ENCODE measurements at places on chromosomes 6 and 20.

DNA sequence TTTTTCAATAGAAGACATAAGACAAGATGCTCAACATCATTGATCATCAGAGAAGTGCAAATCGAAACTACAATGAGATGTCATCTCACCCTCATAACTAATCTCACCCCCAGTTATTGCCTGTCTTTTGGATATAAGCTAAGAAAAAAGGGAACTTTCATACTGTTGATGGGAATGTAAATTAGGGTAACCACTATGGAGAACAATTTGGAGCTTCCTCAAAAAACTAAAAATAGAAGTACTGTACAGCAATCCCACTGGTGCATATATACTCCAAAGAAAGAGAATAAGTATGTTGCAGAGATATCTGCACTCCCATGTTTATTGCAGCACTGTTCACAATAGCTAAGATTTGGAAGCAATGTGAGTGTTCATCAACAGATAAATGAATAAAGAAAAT is 26.4 kb upstream of the PHF3 start:
- no peak for DNase-seq

DNA sequence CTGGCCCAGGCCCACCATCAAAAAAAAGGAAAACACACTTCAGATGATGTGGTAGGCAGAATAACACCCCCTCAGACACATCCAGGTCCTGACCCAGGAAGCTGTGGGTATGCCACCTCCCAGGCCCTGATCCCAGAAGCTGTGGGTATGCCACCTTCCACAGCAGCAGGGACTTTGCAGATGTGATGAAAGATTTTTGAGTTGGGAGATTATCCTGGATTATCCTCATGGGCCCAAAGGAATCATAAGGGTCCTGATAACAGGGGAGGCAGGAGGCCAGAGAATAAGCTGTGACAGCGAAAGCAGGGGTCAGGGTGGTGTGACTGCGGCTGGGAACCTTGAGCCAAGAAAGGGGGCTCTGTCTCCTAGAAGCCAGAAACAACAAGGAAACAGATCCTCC is 55.0 kb downstream of the BMP7 start:
- DNase-seq: no peak

GRCh38 chr6:3322366-3322890 is 63.7 kb downstream of the PSMG4 start:
- no peak for DNase-seq

GRCh38 chr6:1383729-1384548 is 5.4 kb upstream of the FOXF2 start:
- no peak for DNase-seq

DNA sequence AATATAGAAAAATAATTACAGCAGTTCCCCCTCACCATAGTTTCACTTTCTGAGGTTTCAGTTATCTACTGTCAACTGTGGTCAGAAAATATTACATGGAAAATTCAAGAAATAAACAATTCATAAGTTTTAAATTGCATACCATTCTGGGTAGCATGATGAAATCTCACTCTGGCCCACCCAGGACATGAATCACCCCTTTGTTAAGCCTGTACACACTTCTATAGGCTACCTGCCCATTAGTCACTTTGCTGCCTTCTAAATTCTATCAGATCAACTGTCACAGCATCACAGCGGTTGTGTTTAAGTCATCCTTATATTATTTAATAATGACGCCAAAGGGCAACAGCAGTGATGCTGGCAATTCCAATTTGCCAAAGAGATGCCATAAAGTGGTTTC is 140.3 kb upstream of the RUNX2 start:
- no peak for DNase-seq

DNA sequence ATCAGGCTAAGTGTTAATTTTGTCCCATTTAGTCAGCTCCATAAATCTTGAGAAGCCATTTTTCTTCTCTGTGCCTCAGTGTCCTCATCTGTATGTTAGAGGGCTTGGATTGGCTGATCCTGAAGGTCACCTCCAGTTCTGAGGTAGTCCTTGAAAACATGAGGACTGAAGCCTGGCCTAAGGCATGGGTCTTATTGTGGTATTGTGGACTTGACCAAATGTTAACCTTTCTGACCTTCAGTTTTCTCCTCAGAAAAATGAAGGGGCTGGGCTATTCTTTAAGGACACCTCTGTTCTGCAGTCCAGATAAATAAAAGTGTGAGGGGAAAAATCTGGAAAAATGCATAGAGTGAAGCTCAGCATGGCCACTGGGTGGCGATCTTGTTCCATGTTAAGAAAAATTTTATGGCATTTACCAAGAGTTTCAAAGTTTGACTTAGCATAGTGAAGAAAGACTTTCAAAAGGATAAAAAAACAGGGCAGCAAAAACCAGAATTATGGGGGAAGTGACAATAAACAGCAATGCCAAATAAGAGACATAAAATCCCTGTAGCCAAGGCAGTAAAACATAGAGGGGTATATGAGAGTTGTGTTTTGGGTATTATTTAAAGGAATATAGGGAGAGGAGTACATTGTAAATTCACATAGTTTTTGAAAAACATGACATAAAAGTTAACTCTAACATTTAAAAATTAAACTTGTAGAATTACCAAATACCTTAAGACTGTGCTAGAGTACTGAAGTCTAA is 13.2 kb upstream of the TFB1M start:
- DNase-seq: no peak

DNA sequence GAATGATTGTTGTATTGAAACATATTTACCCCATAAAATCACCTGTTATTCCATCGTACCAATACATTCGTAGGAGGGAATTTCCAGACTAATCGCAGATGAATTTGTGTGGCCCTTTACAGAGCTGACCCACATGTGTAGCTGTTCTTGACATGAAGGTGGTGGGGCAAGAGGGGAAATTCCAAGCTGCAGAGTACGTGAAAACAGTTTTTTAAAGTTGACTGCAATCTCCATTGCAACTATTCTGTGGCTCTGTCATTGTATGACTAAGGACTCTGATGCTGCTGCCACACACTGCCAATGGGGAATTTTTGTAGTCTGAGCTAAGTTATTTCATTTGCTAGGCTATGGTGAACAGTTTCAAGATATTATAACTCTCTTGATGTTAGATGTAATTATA is 46.4 kb upstream of the ADTRP start:
- no peak for DNase-seq

- no peak for DNase-seq
Observed at GRCh38 chr6:119340796-119341487, 8.6 kb downstream of the MAN1A1 start.

GRCh38 chr20:33719277-33719988 is 677 bp downstream of the PXMP4 start:
- no peak for DNase-seq

DNA sequence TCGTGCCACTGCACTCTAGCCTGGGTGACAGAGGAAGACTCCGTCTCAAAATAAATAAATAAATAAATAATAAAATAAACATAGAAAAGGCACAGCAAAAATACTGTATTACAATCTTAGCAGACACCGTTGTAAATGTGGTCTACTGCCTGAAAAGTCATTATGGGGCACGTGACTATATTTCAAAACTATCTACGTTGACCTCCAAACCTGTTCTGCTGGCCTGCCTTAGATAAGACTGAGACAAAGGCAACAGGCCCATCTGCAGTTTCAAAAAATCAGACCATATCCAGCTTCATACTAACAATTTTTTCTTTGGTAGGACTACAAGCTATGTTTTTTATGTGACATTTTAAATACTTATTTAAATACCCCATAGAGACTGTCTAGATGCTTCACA is 59.1 kb downstream of the AGPAT4 start:
- no peak for DNase-seq

DNA sequence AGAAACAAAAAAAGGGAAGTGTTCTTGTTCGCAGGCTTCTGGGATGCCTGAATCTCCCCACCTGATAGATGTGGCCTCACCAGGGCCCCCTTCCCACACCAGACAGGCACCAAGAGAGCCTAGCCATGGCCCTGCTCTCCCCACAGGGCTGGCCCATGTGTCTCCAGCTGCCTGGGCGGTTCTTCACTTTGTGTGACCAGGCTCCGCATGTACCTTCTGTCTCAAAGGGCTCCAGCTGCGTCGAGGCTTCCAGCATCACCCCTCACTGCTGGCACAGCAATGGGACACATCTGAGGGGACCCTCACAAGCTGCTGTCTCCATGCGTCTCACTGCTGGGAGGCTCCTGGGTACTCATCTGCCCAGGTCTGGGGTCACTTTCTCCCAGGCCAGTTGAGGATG is 362.9 kb downstream of the ZFAND3 start:
- DNase-seq: no peak

DNA sequence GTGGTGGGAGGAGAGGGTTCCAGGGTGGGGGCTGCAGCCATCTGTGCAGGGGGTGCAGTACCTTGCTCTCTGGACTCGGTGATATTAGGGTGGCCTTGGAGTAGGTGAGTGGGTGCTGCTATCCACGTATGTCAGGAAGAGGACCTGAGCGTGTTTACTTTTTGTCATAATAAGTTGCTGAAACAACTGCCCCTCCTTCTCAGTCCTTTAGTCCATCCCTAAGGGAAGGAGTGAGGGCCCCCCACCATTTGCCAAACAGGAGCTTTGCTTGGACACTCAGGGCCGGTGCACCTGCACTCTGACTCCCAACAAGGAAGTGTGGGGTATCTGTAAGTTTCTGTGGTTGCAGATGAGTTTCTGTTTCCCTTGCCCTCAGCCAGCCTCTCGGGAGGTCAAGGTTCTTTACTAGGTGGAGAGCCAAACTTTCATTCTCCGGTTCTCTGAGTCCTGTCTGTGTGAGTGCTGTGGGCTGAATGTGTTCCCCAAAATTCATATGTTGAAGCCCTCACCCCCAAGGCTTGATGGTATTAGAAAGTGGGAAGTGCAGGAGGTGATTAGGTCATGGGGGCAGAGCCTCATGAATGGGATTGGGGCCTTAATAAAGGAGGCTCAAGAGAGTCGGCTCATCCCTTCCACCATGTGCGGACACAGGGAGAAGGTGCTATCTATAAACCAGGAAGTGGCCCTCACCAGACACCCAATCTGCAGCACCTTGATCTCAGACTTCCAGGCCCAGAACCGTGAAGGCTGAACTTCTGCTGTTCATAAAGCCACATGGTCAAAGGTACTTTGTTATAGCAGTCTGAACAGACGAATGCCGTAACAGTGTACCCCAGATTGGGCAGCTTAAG is 19.6 kb upstream of the CCR6 start:
- no peak for DNase-seq

- DNase-seq: no peak
Observed at GRCh38 chr6:161292145-161292544, 18.3 kb upstream of the AGPAT4 start.

GRCh38 chr6:68427630-68428029 is 207.5 kb upstream of the ADGRB3 start:
- no peak for DNase-seq

DNA sequence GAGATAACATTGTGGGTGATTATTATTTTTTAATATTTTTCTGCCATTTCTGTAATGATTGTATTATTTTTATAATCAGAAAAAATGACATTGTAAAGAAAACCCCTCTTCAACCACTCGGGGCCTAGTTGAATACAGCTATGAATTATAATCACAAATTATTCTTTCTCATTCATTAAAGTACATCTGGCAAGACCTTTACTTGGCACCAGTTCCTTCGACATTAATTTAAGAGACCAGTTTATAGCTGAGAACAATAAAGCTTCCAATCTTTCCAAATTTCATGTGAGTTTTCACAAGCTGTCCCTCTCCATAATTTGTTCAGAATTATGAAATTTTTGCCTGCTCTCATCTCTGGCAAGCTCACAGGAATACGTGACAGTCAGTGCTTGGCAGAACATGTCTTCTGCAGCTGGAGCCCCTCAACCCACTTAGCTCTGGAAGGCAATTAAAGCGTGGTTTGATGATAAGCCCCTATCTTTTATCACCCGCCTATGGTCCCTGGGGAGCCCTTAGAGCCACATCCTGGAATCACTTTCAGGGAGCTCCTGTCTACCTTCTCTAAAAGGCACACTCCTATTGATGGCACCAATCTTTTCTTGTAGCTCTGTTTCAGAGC is 237.2 kb upstream of the PRND start:
- no peak for DNase-seq

DNA sequence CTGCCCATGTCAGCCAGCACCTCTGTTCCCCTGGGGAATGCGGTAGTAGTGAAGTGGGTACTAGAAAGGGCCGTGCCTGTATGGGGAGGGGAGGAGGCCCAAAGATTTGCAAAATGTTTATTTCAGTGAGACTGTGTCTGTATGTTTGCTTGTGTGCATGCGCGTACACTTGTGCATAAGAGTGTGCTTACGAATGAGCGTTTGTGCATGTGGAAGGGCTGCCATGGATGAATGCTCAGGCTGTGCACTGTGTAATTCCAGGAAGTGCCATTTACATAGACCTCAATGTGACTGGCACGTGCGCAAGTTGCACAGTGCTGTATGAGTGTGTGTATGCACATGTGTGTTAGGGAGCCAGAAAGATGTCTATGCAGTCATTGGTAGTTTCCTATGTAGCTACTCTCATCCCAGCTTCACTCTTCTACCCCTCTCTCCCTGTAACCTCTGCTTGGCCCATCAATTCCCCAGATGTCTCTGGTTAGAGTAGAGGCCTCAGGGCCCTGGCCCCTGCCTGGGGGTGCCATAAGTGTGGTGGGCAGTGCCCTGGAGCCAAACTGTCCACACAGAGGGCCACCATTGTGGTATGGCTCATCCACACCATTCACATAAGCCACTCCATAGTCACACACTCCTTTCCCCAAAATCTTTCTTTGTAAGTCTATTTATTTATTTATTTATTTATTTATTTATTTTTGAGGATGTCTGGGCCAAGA is 26.8 kb upstream of the SLC22A7 start:
- DNase-seq: no peak

GRCh38 chr6:54846243-54846856 is at the start of gene FAM83B:
Gene FAM83B (plus strand): TSS chr6:54846771. CDS start chr6:54870247, 23,476 bp downstream.
- DNase-seq: no peak

DNA sequence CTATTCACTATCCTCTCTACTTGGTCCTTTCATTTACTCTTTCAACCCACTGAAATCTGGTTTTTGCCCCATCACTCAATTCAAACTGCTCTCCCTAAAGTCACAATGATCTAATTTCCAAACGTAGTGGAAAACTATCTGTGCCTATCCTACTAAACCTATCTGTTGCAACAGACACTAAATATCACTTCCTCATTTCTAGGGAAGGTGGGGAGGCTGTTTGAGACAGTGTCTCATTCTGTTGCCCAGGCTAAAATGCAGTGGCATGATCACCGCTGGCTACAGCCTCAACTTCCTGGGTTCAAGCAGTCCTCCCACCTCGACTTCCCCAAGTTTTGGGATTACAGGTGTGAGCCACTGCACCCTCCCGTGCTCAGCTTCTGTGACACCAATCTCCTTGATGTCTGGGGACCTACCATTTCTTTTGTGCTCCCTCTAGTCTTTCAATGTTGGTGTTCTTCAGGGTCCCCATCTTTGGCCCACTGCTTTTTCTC is 8.8 kb downstream of the RANBP9 start:
- DNase-seq: no peak

GRCh38 chr6:152338335-152339125 is 298.6 kb downstream of the SYNE1 start:
- DNase-seq: peak; percentile 13

- no peak for DNase-seq
Observed at GRCh38 chr6:63683071-63683603, 47.5 kb downstream of the PHF3 start.

- no peak for DNase-seq
Observed at GRCh38 chr6:123022975-123023374, 26.9 kb downstream of the CLVS2 start.

All from stimulated activated CD4-positive, alpha-beta T cell treated with anti-CD3 and anti-CD28 coated beads, Interleukin-15, amount 100 ng/mL, for 48 hours (primary cell).